Prostate gland (tissue), 2 donors: ENCODE measurements at places on chromosomes 2 and 18. TPM values are rescaled to one million over a fixed set of nuclear protein-coding genes. Genes with fewer than 3 reads are reported as not detected.
A peak's percentile ranks its signal among the peaks of the same experiment; 100 is the strongest.

- DNase-seq = no peak
Observed at GRCh38 chr2:126660971-126661370, 5.0 kb downstream of the GYPC start.

GRCh38 chr18:27556741-27557140 is 371.6 kb upstream of the CHST9 start:
- DNase-seq = no peak

- DNase-seq = no peak
Observed at GRCh38 chr2:218228366-218229090, 11.5 kb downstream of the ARPC2 start.

- DNase-seq = no peak
Observed at GRCh38 chr2:215843579-215843978, 169.8 kb downstream of the MREG start.

DNA sequence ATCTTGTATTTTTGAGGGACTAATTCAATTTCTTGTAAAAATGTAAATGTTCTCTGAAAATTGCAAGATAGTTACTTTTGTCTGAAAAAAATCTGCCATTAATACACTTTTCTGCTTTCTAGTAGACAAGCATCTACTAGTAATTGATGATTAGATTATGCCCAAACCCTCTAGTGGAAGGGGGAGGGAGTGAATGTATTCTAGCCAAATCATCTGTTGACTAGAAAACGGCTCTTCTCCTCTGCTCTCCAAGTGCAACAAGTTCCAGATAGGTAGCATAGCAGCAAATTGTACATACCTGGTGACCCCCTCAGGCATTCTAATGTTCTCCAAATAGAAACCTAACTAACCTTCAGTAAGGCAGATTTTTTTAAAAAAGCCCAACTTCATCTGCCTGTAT is 58.6 kb downstream of the RELCH start:
- DNase-seq = no peak

- DNase-seq = no peak
Observed at GRCh38 chr18:57054891-57055290, 92.0 kb upstream of the BOD1L2 start.

GRCh38 chr2:36477746-36478145 is 120.2 kb downstream of the FEZ2 start:
- DNase-seq = no peak

DNA sequence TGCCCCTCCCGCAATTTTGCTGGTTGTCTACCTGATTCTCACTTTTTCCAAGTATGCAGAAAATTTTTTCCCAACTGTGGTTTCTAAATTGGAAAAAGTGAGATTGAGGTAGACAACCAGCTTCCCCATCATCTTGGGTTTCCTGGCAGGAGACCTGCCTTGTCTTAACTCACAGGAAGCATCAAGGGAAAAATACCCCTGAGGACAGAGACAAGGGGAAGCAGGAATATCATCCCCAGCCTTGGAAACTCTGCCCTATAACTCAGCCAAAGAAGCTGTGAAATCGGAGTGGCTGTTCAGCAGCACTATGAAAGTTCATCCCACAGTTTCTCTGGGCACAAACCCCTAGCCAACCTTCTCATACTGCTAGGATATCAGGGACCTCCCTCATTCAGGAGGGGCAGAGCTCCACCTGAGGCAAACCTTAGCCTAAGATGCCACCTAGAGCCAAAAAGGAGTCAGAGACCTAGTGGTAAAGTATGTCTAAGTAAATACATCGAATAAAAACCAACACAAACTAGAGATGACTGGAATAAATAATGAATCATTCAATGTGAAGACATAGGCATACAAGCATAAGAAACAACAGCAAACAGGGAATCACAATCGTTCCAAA is 68.2 kb downstream of the ZSWIM2 start:
- no peak for DNase-seq

DNA sequence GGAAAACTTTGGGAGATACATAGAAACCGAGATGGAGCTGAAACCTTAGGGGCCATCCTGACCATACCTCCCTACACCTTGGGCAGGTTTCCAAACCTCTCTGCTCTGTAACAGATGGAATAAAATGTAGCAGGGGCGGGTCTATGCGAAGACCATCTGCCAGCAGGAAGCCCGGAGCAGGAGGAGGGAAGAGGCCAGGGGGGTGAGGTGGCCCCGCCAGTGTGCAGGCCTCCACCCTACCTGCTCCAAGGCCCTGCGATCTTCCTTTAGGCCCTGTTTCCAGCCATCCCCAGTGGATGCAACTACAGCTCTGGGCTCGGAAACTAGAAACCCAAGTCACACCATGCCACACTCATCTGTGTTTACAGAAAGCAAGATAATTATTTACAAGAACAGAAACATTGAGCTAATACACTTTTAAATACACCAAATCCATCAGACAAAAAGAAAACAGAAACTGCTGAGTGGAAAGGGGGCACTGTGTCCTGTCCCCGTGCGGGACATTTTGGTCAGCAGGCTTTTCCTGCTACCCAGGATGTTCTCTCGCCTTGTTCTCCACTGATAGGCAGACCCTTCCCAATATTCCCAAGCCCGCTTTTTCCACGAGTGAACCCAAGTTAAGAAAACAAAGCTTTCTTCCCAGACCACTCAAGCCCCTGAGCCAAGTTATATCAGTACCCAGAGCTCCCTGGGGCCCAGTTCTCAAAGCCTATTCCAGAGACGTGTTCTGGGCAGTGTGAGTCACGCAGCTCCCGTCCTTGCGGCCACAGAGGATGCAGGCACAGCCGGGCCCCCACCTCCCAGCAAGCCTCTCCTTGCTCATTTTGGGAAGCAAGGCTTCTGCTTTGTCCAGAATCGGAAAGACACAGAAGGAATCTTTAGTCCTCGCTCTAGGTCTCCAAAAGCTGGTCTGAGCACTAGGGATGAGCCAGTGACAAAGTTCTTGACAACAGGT is 17.3 kb downstream of the CIB4 start:
- DNase-seq = no peak

GRCh38 chr18:7733642-7734041 is 166.5 kb downstream of the PTPRM start:
- no peak for DNase-seq

GRCh38 chr2:130332271-130333073 is 10.2 kb upstream of the IMP4 start:
- DNase-seq = peak; percentile 60

DNA sequence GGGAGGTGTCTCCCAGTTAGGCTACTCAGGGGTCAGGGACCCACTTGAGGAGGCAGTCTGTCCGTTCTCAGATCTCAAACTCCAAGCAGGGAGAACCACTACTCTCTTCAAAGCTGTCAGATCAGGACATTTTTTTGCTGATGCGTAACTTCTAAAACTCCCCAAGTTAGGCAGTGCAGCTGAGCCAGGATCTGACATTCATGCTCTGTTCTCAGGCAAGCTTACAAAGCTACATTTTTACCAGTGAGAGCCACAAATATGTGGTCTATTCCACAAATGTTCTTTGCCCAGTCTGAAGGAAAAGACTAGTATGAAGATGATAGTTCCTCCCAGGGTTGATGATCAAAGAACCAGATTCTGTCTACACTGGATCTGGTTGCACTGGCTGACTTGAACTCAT is 184.1 kb downstream of the MTCL1 start:
- DNase-seq = no peak

DNA sequence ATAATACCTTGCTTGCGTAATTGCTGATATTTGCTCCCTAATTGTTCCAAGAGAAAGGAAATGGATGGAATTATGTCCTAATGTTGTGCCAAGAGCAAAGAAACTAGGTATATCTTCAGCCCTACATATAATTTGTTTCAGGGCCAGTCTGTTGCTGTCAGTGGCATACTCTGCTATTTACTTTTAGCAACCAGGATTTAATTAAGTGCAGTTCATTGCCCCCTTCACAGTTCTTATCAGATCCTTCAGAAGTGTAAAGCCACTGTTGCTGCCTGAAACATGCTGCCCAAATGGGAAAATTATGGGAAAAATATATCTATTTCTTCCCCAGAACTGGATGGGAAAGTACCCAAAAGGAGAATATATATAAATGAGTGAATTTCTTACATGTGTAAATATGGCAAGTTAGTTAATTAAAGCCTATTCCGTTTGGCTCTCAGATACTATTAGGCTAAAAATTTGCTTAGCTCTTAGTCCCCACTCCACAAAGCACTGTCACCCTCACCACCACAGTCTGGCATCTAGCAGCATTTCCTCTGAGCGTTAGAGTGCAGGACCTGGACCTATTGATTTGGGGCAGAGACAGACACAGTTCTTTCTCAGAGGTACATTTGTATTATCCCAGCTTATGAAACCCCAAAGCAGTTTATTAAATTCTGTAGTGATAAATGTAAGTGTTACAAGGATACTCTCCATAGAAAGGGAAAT is 72.8 kb upstream of the DTNA start:
- no peak for DNase-seq

- DNase-seq = no peak
Observed at GRCh38 chr2:203631068-203631757, 75.2 kb upstream of the CD28 start.

DNA sequence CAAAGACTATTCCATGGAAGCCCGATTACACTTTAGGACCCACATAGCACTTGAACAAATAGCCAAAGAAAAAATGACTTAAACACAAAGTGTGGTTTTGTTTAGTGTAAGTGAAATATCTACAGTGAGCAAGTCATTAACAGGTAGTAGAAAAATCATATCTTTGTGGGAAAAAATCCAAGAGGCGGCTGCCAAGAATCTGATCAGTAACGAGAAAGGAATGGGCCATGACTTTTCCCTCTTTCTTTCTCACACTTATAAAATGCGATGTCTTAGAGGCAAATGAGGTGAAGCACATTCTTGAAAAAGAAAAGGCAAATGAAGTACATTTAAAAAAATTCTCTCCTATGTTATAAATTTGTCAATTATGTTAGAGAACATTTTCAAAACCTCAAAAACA is 12.9 kb upstream of the GEMIN6 start:
- no peak for DNase-seq

GRCh38 chr2:239050252-239050649 is 202.4 kb downstream of the TWIST2 start:
- no peak for DNase-seq

GRCh38 chr18:10213526-10213925 is 240.9 kb upstream of the APCDD1 start:
- DNase-seq = no peak

DNA sequence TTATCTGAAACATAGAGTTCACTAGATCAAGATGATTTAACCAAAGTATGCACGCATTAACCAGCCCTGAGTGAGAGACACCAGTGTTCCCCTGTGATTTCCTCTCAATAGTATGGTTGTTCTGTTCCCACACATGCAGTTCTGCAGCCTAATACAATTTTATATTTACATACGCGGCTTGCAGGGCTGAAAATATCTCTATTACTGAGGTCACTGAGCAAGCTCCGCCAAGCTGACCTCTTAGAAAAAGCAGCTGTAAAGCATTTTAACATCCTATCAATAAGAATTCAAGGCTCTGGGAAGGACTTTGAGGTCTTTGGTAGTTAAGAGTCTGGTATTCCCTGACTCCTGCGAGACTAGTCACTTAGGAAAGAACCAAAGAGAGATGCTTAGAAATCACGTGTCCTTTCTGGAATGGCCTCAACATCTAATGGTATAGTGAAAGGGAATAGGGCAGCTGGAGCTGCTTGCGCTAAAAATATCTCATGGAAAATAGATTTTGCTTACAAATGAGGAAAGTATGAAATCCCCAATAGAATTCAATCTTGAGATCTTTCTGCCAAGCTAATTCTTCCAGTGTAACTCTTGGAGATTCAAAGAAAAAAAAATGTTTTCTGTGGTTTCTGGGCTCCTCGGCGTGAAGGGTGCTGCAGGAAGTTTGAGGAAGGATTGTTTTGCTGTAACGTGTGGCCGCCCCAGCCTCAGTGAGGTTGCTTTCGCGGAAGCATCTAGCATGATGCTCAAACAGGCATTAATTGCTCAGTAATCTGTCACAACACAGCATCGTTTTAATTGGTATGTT is 59.2 kb downstream of the DOCK10 start:
- DNase-seq = no peak

DNA sequence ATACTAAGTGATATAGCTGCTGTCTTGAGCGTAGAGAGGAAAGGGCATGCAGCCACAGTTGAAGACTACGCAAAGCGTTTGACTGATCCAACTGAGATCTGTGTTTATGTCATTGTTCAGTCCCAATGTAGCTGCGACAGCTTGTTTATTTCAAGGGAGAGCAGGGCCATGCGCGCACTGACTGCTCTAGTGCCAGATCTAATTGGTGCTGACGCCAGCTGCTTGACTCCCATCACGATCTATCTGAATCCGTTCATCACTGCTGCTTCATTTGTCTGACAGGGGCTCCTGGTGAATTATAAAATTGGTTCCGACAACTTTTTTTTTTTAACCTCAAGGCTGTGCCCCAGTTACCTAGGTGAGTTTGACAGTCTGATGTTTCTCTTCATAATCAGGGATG is 75.7 kb downstream of the CHST9 start:
- DNase-seq = no peak

- DNase-seq = no peak
Observed at GRCh38 chr2:43289331-43289730, 62.9 kb upstream of the ZFP36L2 start.

DNA sequence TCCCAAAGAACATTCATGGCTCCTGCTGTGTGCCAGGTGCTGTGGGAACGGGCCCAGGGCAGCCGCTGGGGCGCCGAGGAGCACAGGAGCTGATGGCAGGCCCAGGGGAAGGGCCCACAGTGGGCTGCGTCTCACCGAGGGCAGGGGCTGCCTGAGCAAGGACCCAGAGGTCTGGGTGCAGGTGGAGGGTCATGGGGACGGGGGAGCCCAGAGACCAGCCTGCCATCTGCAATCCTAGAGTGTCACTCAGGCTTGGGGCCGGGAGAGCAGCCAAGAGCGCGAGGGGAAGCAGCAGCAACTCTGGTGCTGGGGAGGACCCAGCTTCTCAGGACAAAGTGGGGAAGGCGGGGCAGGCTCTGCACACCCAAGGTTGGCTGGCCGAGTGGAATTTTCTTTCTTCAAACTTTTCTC is 207.4 kb downstream of the HDAC4 start:
- DNase-seq = no peak

TMEM169 gene
- 1.1 TPM for total RNA-seq

ZSWIM2 gene
- total RNA-seq = 2.3 TPM

IL1A gene
- not detected for total RNA-seq

LYPD6B gene
- 17.8 TPM for total RNA-seq

PKP4 gene
- 49.0 TPM for total RNA-seq

NR4A2 gene
- total RNA-seq = 4.5 TPM
